ENCODE measurements at places on chromosomes 13 and 19.

DNA sequence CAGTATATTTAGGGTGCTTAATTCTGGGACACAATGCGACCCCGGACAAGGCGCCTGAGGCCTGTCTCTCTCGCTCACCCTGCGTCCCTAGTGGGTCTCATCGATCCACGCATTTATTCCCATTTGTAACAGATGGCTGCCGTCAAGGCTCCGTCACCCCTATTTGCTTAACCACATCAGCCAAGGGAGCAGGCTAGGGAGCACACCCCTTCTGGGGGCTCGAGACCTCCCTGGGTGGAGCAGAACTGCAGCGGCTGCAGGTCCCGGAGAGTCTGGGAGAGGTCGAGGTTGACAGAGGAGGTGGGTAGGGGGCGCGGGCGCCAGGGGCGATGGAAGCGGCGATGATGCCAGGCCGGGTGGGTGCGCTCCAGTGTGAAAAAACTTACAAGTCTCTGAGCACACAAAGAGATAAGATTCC, 507 bp downstream of the ALG5 start:
- no peak for DNase-seq

DNA sequence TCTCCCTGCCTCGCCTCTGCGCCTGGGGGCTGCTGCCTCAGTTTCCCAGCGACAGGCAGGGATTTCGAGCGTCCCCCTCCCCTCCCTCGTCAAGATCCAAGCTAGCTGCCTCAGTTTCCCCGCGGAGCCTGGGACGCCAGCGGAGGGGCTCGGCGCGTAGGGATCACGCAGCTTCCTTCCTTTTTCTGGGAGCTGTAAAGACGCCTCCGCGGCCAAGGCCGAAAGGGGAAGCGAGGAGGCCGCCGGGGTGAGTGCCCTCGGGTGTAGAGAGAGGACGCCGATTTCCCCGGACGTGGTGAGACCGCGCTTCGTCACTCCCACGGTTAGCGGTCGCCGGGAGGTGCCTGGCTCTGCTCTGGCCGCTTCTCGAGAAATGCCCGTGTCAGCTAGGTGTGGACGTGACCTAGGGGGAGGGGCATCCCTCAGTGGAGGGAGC, 722 bp upstream of the ICAM1 start:
- no peak for DNase-seq

DNA sequence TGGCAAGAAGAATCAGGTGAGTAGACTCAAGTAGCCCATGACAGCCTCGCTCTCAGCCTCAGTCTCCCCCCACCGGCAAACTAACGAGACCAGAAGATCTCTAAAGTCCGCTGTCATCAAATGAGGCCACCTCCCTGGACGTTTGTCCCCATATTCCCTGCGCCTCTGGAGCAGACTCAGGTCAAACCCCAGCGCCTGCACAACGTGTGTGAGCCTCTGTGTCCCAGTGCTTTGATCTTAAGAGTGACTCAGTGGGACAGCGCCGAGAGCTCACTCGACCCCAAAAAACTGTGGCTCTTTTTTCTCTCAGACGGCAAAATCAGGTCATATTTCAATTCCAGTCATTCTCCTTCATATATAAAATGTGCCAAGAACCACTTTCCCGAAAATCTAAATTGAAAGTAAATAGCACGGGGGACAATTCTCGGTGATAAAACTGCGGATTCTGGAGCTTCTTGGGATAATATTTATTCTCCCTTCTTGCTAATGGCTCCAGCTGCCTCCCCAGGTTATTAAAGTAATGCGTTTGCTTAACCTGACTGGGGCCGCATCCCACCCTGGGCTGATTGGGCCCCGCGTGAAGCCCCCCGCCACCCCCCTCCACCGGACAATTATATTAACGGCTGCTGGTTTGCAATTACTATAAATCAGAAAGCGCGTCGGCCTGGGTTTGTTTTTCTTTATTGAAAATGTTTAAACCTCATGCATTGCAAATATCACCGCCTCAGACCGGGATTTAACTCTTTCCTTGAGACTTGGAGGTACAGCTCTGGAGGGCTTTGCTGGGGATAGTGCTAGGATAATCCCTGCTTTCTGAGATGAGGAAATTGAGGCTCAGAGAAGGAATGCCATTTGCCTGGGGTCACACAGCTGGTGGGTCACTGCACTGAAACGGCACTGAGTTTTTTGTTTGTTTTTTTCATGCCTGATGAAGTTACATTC, 37.5 kb upstream of the ZNRF4 start:
- DNase-seq, result no peak

- no peak for DNase-seq
Measured at GRCh38 chr13:100961186-100961585, 286.6 kb upstream of the TMTC4 start.

DNA sequence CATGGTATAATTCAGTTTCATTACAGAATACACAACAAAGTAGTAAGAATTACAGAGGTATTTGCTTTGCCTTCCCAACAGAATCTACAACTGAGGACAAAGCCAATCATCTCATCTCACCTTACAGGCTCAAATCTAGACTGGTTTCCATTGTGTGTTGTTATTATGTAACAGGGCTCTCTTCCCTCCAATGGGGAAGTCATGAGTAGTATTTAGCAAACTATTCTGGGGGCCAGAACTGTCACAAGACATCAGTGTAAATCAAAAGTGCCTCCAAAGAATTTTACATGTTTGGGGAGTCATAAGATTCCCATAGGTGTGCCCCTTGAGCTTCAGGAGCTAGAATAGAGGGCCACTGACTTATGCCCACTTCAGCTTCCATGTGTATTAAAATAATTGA, 187.0 kb upstream of the EDNRB start:
- no peak for DNase-seq

- DNase-seq, result no peak
Measured at GRCh38 chr13:95754069-95754468, 77.1 kb downstream of the DNAJC3 start.

DNA sequence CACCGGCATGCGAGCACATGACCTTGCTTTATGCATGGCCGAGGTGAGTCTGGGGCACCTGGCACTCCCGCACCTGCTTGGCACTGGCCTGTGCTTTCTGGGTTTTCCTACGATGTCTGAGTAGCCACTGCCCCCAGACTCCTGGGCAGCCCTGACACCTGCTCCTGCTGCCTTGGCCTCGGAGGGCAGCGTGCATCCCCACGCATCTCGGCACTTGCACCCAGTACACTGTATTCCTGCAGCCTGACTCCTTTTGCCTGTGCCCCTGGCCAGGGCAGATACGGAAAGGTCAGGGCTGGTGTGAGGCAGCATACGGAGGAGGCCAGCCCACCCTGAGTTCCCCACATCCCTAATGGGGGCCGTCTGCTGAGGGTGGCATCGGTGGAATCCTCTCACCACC, 340.6 kb downstream of the TEX29 start:
- no peak for DNase-seq

GRCh38 chr19:47032171-47032811, 12.7 kb downstream of the NPAS1 start:
- DNase-seq, result no peak

DNA sequence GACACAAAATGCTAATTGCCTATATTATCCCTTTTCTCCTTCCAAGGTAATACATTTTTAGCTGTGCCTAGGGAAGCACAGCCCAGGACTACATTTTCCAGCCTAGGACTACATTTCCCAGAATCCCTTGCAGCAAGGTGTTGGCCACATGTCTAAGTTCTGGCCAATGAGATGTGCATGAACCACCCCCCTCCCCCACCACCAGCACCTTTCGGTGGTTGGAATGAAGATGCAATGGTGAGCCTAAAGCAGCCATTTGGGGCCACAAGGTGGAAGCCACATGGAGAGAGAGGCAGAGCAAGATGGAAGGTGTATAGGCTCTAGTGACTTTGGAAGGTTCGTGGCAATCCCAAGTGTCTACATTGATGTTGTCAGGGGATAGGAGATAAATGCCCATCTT, 16.2 kb downstream of the UNC13A start:
- no peak for DNase-seq

All from AG04449 (cell line).